Kidney epithelial cell (primary cell): ENCODE measurements at places on chromosomes 4 and X. TPM values are rescaled to one million over a fixed set of nuclear protein-coding genes. Genes with fewer than 3 reads are reported as not detected.

MED28 gene
- total RNA-seq = 8.9 and 11.4 TPM in 2 replicates

NR3C2 gene
- total RNA-seq = 2.5 and 6.5 TPM in 2 replicates

LAMP2 gene
- 115 and 121 TPM in 2 replicates for total RNA-seq

GPRIN3 gene
- total RNA-seq = 0.41 and 0.84 TPM in 2 replicates

GRCh38 chr4:147407261-147408045 is 73.4 kb upstream of the EDNRA start:
- no peak for DNase-seq

DNA sequence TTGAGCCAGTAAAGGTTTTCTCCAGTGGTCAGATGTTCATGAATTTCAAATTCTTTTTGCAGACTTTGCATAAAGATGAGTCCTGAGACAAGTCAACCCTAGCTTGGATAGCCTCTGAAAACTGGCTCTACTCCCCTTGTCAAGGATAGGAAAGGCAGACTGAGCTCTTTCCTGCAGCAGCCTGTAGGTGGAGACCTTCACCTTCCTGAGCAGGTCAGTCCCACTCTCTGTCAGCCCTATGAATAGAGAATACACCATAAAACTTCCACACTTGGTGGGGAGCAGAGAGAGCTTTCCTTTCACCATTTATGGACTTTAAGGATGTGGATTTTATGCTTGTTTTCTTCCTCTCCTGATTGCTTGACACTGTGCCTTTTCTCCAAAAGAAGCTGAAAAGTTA is 41.9 kb downstream of the PCDH19 start:
- DNase-seq = no peak

- DNase-seq = no peak
Measured at GRCh38 chr4:53647547-53647946, 56.3 kb upstream of the LNX1 start.

- peak; percentile 1 for DNase-seq
Measured at GRCh38 chr4:91963486-91963885, 340.3 kb upstream of the GRID2 start.

DNA sequence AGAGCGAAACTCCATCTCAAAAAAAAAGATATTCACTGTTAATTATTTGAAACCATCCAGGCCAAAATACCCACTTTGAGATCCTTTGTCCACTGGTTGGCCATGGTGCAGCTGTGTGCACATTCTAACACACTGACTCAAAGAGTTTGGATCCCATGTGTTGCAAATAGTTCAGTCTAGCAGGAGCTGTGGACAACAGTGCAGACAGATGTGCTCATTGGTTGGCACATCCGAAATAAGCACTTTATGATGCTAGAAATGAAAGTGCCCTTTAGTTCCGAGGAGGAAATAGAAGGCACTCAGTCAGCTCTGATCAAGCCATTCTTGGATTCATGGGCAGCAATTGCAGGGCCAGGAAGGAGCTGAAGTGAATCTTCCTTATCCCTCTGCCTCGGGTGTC is 63.0 kb upstream of the TMEM150C start:
- DNase-seq = no peak

DNA sequence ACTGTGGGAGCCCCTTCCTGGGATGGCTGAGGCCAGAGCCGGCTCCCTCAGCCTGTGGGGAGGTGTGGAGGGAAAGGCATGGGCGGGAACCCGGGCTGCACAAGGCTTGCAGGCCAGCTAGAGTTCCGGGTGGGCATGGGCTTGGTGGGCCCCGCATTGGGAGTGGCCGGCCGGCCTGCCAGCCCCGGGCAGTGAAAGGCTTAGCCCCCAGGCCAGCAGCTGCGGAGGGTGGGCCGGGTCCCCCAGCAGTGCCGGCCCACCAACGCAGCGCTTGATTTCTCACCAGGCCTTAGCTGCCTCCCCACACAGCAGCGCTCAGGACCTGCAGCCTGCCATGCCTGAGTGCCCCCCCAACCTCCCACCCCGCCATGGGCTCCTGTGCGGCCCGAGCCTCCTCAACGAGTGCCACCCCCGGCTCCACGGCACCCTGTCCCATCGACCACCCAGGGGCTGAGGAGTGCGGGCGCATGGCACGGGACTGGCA is 78.0 kb downstream of the COX7B2 start:
- DNase-seq = no peak

- no peak for DNase-seq
Measured at GRCh38 chr4:22348410-22348809, 167.5 kb downstream of the ADGRA3 start.

GRCh38 chr4:81666491-81666890 is 194.8 kb upstream of the RASGEF1B start:
- no peak for DNase-seq

DNA sequence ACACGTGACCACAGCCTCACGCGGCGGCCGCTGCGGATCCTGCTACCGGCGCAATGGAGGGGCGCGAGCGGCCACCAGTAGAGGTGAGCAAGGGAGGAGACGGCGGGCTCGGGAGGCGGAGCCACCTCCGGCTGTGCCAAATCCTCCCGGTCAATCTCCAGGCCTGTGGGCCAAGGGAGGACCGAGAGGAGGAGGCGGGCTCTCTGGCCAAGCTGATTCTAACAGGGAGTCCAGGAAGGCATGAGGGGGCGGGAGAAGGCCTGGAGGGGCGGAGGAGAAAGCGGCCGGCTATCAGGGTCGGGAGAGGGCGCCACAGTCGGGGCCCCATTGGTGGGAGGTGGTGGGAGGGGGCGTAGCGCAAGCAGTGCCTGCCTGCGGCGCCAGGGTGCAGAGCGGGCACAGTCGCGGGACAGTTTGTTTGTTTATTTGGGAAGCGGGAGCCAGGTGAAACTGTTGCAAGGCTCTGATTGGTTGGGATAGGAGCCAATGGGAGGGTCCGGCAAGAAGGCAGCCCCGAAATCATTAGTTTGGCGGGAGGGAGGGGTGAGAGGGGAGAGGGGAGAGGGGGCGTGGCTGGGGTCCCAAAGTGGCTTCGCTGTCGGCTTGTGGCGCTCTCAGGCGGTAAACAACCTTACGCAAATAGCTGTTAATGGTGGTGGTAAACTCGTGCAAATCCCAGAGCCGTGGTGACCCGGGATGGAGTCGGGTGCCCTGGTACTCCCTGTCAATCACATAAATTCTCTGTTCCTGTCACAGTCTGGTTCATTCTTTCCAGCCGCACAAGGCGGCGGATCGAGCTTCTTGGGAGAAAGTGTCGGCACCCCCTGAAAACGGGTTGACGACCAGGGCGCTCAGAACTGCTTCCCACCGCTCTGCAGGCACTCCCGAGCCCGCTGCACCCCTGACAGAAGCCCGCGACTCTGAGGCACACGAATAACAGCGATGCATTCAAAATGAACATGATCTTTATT is at the start of gene IRS4:
Gene IRS4, minus strand, starts transcription at position 55 of the 971 bp plus-strand sequence.
- no peak for DNase-seq

DNA sequence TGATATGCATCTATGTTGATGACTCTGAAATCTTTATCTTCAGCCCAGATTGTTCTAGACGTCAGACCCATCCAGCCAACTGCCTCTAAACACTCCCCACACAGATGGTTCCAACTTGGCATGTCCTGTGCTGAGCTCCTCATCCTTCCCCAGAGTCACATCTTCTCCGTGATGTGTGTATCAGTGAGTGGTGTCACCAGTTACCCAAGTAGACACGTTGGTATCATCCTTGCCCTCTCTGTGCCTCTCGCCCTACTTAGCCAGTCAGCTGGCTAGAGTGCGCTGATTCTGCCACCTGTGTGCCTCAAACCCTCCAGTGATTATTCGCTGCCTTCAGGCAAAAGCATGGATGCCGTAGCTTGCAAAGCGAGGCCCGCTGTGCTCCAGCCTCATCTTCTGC is 18.6 kb downstream of the PRIMPOL start:
- DNase-seq = no peak

DNA sequence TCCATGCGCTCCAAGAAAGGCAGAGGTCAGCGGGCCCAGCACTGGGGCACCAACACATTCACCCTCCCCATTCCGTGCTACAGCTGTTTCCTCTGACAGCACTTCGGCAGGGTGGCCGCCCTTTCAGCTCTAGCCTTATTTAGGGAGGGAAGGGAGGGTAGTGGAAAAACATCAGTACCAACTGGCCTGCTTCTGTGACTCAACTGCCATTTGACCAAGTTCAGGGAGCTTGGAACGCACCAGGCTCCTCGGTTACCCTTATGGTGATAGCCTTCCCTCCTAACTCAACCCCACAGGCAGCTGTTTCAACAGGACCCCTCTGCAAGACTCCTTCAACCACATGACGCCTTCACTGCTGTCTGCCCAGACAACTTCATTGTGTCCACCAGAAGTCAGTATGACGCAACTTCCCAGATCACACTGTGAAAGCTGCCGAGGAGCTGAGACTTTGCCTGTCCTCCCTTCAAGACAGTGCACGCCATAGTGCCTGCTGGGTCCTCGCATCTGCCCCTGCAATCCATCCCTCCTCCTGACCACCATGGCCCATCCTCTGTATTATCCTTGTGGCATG is 132.2 kb downstream of the AFAP1 start:
- DNase-seq = no peak

GRCh38 chr4:88998001-88998400 is 59.0 kb downstream of the FAM13A start:
- no peak for DNase-seq

- DNase-seq = no peak
Measured at GRCh38 chrX:65925005-65925404, 114.9 kb downstream of the VSIG4 start.

GRCh38 chr4:1029529-1029928 is 18.1 kb downstream of the FGFRL1 start:
- DNase-seq = no peak
